ENCODE measurements at places on chromosomes 7 and 10.

- DNase-seq: no peak
These were observed 43.8 kb upstream of the CYTH3 start for GRCh38 chr7:6316226-6316625.

- no peak for DNase-seq
These were observed 21.9 kb downstream of the GRID1 start for GRCh38 chr10:86344714-86345161.

DNA sequence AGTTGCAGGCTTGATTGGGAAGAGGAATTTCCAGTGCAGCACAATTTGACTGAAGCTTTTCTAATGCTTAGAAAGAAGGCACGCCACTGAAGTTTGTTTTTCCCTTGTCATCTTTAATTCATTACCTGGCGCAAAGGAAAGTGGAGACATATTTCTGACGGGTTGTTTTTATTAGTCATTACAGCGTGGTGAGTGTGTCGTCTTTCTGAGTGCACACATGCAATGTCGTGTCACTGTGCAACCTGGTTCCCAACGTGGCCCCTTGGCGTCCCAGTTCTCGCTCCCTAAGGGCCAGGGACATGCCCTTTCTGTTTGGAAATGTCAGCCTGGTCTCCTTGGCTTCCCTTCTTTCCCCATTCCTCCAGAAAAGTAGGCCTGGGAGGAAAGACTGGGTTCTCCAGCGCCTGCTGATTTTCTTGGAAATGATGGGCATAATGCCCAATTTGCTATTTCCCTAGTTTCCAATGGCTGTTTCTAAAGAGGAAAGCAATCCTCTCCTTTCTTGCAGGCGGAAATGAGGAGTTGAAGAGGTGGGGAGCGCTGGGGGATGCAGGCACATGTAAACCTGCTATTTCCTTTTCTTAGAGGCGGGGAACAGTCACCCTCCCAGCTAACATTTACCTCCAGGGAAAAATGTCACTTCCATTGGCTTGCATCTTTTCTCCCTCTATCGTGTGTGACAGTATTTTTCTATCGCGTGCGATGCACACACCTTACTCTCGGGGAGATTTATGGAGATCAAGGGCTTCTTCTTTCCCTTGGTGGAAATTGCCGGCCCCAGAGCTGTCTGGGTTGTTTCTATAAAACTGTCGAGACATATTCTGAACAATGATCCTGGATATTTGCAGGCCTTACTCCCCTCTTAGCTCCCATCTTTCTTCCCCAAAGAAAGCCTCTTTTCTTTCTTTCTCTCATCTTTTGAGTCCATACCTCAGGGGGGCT lies 249.8 kb downstream of the ARHGAP12 start:
- DNase-seq: no peak

DNA sequence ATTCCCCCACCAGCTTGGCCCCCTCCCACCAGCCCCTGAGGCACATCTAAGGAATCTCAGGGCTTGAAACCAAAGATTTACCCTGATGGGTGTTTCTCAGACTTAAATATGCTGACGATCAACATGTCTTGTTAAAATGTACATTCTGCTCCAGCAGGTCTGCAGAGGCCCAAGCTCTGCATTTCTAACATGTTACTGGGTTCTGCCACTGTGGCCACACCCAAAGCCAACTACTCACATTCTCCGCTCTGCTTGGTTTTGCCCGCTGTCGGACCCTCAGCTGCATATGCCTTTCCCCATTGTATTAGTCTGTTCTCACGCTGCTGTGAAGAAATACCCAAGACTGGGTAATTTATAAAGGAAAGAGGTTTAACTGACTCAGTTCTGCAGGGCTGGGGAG lies 8.9 kb downstream of the PIP4K2A start:
- DNase-seq: no peak

Measured in activated CD4-positive, CD25-positive, alpha-beta regulatory T cell treated with anti-CD3 and anti-CD28 coated beads, Interleukin-2, amount 50 U/mL, for 72 hours (primary cell).